ENCODE measurements at places on chromosomes 2 and 18.

DNA sequence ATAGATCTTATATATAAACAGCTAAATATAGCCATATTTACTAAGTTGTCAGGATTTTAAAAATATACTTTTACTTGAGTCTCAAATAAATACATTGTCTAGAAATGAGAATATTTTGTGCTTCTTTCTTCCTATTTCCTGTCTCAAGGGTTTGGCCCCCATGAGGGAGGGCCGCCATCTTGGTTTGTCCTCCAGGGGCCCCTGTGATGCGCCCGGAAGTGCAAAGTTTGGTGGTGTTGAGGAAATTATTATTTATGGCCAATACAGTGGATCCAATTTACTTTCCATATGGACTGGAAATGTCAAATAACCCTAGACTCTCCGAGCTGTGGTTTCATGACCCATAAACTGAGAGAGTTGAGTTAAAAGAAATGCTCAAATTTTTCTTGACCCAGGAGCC, 104.7 kb upstream of the OTOS start:
- no peak for DNase-seq

GRCh38 chr18:56542476-56542875, 95.9 kb downstream of the TXNL1 start:
- DNase-seq = no peak

- no peak for DNase-seq
Measured at GRCh38 chr2:70906439-70907005, 29.2 kb upstream of the ATP6V1B1 start.

DNA sequence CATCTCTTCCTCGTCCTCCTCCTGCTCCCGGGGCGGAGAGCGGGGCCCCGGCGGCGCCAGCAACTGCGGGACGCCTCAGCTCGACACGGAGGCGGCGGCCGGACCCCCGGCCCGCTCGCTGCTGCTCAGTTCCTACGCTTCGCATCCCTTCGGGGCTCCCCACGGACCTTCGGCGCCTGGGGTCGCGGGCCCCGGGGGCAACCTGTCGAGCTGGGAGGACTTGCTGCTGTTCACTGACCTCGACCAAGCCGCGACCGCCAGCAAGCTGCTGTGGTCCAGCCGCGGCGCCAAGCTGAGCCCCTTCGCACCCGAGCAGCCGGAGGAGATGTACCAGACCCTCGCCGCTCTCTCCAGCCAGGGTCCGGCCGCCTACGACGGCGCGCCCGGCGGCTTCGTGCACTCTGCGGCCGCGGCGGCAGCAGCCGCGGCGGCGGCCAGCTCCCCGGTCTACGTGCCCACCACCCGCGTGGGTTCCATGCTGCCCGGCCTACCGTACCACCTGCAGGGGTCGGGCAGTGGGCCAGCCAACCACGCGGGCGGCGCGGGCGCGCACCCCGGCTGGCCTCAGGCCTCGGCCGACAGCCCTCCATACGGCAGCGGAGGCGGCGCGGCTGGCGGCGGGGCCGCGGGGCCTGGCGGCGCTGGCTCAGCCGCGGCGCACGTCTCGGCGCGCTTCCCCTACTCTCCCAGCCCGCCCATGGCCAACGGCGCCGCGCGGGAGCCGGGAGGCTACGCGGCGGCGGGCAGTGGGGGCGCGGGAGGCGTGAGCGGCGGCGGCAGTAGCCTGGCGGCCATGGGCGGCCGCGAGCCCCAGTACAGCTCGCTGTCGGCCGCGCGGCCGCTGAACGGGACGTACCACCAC, 2.1 kb downstream of the GATA6 start:
- no peak for DNase-seq

- DNase-seq = no peak
Measured at GRCh38 chr2:96528700-96529375, 7.7 kb upstream of the ARID5A start.

DNA sequence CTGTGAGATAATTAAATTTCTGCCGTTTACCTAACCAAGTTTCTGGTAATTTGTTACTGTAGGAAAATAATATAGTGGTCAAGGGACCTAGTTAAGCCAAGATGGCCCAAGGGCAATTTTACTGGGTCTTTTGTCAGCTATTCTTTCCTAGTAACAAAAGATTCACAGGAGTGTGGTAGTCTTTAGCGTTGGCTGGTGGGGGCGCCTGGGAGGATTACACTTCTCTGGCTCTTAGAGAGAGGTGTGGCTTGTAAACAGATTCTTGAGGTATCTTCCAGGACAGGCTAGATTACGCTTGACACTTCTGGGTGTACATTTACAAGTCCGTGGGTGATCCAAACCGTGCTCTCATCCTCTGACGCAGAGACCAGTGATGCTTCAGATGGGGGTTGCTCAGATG, 3.3 kb upstream of the ACOXL start:
- no peak for DNase-seq

DNA sequence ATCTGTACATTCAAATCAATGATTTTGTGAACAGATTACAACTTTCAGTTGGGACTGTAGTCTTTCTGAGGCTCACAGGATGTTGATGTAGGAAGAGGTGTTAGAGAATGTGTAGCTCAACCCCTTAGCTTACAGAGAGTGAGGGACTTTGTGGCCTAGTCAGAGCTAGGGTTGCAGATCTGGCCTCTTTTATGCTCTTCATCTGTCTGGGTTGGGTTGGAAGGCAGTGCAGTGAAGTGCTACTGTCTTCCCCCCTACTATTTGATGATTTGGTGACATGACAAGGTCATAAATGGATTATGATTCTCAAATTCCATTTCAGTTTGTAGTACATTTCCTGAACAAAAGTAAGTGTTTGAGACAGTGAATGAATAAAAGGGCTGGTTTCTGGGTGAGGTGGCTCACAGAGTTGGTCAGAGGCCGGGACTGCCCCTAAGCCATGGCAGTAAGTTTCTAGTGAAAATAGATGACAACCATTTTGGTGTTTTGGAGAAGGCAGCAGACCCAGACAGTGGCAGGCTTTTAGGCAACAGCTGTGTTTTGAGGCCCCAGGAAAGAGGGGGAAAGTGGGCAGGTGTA, 21.6 kb downstream of the MAP4K4 start:
- DNase-seq = no peak

DNA sequence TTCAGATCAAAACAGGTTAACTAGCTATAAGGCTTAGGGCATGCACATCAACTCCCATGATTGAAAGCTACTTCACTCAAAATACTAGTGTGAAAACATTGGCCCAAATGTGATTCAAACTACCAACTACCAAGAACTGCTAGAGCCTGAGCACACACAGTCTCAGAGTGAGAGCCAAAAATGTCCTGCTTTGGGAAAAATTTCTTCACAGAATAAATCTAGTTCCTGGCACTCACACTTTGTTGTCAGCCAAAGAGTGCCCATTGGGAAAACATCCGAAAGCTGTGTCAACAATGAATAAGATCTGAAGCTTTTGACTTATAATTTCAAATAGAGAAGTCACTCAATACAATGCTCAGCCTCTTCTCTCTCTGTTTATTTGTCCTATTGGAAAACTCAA, 182.7 kb downstream of the LRATD1 start:
- no peak for DNase-seq

DNA sequence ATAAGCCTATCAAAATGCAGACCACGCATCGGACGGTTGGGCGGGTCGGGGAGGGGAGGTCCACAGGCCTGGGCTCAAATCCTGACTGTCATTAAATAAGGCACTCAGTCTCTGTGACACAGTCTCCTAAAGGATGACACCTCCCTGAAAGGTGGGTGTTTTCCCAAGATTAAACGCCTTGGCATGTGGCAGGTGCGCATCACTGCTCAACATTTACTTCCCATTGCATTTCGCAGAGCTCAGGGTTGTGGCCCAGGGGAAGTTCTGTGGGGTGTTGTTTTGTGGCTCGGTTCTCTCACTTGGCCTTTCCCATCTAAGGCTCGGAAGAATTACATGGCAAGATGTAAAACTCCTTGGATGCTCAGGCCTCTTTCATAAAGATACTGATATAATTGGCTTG, 107.4 kb downstream of the NCK2 start:
- no peak for DNase-seq

DNA sequence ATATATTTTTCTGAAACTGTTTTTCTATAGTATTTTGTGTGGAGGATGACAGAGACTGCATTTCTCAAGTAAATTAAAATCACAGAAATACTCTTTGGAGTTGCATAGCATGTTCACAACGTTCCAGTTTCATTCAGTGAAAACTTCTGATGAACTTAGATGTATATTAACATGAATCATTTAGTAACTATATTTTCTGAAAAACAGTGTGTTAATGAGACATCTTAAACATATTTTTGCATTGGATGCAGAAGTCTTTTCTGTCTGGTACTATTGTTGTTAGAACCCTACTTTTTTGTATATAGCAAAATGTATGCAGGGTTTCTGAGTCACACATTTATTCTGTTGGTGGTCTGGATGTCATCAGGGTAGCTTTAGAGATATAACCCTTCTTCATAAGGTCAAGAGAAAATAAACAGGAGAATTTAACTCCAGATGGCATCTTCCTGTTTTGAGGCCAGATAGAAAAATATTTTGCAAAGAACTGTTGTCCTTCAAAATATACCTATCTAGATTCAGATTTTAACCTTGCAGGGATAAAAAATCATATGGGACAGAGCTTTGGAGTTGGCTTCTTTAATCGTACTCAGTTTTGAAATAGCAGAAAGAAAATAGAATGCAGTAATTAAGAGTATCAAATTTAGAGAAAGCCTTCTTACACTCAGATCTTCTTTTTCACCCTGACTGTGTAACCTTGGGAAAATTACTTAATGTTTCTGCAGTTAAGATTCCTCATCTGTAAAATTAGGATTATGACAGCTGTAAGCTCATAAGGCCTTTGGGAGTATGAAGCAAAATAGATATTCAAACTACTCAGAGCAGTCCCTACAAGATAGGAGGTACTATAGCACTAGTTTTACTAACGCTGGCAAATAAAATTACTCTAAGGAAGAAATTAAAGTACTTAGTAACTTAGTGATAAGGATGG, 5.3 kb downstream of the COL3A1 start:
- no peak for DNase-seq

GRCh38 chr18:62938487-62938886, 223.1 kb downstream of the PHLPP1 start:
- DNase-seq = no peak

DNA sequence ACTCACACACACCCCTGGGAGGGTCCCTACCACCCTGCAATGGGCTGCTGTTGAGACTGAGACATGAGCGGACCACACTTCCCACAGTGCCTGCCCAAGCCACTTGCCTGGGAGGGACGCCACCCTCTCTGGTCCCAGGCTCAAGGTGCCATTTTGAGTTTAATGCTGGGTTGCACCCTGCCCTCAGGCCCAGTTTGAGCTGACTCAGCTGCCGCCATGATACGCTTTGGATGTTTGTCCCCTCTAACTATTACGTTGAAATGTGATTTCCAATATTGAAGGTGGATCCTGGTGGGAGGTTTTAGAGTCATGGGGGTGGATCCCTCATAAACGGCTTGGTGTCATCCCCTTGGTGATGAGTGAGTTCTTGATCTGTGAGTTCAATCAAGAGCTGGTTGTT, 76.4 kb upstream of the DYNC1I2 start:
- DNase-seq = no peak

GRCh38 chr18:34280653-34281052, 55.9 kb upstream of the NOL4 start:
- no peak for DNase-seq

GRCh38 chr18:35454803-35455202, 43.0 kb downstream of the INO80C start:
- no peak for DNase-seq

DNA sequence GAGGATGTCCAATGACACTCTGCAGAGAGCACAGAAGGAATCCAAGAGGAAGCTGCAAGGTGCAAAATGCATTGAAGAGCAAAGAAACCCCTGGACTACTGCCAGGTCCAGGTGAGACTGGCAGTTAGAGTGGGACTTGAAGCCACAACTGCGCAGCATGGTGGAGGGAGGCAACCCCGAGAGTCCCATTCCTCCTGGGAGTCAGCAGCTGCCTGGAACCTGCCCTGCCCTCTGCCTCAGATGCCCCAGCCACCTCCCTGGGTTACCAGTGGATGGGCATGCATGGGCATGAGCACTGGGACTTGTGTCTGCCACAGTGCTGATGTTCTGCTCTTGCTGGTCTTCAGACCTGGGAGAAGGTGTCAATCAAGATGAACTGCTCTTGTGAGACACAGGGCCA, 43.2 kb downstream of the ANKMY1 start:
- no peak for DNase-seq

GRCh38 chr18:2218101-2218500, 353.2 kb downstream of the METTL4 start:
- DNase-seq = no peak

DNA sequence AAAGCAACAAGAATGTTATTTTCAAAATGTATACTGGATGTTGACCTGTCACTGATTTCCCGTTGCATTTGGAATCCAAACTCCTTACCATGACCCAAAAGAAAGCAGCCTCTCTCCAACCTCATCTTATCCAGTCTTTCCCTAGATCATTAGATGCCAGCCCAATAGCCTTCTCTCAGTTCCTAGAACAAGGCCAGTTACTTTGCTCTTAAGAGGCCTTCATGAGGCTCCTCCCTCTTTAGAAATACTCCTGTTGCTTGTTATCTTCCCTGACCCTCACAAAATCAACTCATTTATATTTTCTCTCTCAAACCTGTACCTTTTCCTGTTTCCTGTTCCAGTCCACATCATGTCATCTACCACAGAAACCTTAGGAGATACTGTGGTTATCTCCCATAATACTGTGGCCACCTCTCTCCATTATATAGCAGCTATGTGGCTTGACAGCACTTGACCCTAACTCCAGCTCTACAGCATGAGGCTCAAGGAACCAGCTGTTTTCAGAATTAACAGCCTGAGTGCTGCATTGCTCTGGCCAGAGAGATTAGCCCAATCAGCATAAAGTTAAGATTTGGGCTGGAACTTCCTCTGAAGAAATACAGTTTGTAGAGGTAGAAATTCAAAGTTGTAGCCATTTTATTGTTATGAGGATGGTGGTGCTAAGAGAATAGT, 22.8 kb downstream of the SRBD1 start:
- DNase-seq = no peak

- no peak for DNase-seq
Measured at GRCh38 chr2:189702071-189702470, 27.6 kb downstream of the ANKAR start.

GRCh38 chr2:164458792-164459191, 162.5 kb downstream of the GRB14 start:
- no peak for DNase-seq

DNA sequence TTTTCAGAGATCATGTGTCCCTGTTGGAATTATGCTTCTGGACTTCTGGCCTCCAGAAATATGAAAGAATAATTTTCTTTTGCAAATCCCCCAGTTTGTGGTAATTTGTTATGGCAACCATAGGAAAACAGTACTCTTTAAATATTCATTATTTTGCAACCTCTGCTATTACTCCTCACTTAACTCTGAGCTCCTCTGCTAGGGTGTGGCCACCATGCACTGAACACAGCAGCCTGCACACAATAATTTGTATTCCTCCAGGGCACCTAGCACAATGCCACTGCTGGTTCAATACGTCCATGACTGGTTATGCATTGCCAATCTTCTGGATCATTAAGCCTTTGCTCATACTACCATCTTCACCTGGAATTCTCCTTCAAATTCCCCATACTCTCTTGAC, 232.0 kb downstream of the CNTNAP5 start:
- no peak for DNase-seq

DNA sequence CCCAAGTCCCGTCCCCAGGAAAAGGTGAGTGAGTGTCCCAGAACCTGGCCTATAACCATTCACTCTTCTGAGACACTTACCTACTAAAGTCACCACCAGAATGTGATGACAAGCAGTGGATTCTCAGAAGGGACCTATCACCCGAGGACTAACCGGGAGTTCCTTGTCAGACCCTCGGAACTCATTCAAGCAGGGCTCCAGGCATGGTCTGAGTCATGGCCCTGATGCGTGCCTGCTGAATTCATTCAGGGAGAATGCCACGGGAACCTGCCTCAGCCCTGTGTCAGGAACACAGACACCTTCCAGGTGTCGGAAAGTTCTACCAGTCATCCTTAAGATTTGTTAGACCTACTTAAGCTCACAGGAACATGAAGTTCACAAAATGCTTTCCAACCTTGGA, 29.8 kb downstream of the ALPK2 start:
- no peak for DNase-seq

Measured in astrocyte of the cerebellum (primary cell).